Activated CD4-positive, alpha-beta T cell treated with anti-CD3 and anti-CD28 coated beads, Interleukin-2, amount 10 ng/mL, durations not matched to agents 7 days and 5 days (primary cell): ENCODE measurements at places on chromosomes 13 and 19.
A peak's percentile ranks its signal among the peaks of the same experiment; 100 is the strongest.

- no peak for DNase-seq
Measured at GRCh38 chr19:6531163-6531955, 533 bp downstream of the TNFSF9 start.

DNA sequence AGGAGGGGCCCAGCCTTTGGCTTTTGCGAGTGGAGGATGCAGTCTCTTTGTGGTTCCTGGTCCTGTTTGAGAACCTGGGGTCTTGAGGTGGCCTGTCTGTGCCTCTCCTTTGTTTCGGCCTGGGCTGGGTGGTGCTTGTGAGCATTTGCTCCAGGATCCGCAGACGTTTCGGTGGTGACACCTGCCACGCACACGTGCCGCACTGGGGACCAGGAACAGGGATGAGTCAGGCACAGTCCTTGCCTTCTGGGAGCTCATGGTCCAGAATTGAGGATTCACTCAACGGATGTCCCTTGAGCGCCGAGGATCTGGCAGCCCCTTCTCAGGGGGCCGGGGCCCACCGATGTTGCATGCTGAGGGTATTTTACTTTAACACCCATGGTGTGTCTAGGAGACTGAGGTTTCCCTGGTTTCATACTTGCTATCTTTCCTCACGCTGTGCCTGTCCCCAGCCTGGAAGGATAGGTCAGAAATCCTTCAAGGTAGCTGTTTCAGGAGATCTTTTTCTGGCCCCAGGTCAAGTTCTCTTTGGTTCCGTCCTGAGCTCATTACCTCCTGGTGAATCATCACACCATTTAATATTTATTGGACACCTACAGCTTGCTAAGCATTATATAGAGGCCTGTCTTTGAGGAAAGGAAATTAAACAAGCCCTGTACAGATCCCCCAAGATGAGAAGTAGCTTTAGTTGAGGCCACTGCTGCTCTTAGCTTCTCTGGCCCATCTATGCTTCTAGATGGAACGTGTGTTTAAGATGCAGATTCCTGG lies 5.1 kb downstream of the HDGFL2 start:
- no peak for DNase-seq

GRCh38 chr19:35457173-35457572 lies 9.1 kb downstream of the FFAR2 start:
- no peak for DNase-seq

- DNase-seq, result peak; percentile 9
Measured at GRCh38 chr13:25468325-25469168, 96.8 kb downstream of the ATP8A2 start.

- no peak for DNase-seq
Measured at GRCh38 chr13:107295416-107296140, 727.6 kb upstream of the ARGLU1 start.

GRCh38 chr13:20019043-20019442 lies 60.5 kb downstream of the ZMYM2 start:
- no peak for DNase-seq

DNA sequence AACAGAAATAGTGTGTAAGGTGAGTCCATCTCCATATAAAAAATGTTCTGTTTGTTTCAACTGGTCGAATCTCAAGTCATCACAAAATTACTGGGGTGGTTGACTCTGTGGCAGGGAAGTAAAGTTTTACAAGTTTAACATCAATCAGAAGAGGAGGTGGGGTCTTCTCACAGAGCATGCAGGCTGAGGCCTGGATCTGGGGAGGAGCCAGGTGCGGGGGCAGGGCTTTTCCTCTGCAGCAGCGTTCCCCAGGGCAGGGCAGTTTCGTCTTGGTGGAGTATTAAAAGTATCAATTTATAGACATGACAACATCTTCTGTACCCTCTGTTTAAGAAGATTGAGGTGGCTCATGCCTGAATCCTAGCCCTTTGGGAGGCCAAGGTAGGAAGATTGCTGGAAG lies 68.8 kb downstream of the SLC7A9 start:
- no peak for DNase-seq

- peak; percentile 57 for DNase-seq
Measured at GRCh38 chr13:110714797-110715394, 1.4 kb downstream of the ING1 start.

DNA sequence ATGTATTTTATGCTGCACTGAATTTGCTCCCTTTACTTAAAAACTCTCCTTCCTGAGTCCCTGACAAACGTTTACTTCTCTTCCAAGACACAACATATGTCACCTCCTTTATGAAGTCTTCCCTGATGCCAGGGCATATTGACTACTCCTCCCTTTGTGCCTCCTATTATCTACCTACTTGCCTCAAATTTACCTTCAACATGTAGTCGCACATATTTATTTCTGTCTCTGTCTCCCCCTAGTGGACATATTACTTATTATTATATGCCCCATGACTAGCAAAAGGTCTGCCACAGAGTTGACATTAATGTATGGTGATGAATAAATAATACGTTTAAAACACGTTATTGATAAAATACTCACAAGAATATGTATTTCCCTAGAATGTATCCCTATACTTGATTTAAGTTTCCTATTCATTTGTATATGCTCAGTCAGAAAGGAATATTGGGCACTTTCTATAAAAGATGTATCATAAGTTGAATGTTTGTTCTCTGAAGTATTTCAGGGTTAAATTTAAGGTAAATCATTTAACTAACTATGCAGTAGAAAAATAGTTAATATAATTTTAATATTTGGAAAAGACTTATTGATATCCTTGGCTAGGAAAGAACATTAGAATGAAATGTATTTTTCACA lies 250.3 kb upstream of the ATXN8OS start:
- DNase-seq, result no peak

DNA sequence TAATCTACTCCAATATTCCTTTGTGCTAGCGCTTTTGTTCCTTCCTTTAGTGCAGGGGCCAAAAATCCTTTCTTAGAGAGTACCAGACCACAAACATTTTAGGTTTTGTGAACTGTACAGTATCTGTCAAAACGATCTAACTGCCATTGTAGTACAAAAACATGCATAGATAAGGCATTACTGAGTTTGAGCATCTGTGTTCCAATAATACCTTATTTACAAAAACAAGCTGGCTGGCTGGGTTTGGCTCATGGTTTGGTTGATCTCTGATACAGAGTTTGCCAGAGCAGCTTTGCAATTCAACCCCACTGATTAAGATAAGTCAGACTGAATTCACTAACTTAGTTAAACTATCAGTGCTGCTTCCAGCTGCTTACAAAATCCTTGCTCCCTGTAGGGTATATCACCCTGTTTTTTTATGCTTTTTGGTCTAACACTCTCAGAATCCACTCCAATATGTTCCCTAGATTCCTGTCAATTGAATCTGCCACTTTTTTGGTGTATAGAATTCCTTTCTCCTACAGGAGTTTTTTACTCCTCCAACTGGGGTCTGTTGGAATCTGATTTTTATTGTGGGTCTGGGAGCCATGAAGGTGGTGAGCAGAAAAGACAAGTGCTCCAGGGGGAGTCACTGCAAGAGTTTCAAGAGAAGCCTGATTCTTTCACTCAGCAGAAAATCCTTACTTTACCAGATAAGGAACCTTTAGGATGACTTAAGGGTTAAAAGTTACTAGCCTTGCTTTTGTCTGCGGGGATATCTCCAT lies 1399.4 kb downstream of the EFNB2 start:
- DNase-seq, result no peak

DNA sequence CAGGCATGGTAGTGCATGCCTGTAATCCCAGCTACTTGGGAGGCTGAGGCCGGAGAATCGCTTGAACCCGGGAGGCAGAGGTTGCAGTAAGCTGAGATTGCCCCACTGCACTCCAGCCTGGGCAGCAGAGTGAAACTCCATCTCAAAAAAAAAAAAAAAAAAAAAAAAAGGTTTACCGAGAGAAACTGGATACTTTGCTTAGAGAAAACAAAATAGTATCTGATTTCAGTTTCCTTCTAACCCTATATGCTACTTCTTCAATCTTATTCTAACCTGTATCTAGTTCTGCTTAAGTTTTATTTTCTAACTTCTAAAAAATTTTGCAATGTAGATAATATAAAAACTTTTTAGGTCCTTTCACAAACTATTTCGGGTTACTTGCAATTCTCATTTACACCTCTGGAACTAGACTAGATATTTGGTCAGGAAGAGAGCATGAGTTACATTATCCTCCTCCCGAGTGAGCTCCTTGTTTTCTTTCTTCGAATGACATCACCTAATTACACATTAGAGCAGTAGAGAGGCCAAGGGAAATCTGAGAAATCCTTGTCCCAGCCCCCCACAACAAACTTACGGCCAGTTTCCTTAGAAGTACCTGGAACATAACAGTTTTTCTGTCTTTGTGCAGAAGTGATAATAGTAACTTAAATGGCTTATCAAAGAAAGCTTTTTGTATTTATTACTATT lies 128.9 kb downstream of the B3GLCT start:
- DNase-seq, result no peak

DNA sequence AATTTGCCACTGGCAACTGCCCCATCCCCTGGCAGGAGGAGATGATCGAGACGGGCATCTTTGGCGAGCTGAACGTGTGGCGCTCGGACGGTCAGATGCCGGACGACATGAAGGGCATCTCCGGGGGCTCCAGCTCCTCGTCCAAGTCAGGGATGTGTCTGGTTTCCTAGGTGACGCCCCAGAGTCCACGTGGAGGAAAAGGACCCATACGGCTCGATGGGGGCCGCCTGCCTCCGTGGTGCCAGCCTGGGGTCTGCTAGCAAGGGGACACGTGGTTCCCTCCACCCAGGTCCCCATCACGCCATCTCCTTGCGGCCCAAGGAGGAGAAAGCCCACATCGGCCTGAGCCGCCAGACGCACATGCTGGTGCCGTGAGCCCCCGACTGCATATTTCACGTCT lies 23.8 kb upstream of the TMEM255B start:
- DNase-seq, result no peak

DNA sequence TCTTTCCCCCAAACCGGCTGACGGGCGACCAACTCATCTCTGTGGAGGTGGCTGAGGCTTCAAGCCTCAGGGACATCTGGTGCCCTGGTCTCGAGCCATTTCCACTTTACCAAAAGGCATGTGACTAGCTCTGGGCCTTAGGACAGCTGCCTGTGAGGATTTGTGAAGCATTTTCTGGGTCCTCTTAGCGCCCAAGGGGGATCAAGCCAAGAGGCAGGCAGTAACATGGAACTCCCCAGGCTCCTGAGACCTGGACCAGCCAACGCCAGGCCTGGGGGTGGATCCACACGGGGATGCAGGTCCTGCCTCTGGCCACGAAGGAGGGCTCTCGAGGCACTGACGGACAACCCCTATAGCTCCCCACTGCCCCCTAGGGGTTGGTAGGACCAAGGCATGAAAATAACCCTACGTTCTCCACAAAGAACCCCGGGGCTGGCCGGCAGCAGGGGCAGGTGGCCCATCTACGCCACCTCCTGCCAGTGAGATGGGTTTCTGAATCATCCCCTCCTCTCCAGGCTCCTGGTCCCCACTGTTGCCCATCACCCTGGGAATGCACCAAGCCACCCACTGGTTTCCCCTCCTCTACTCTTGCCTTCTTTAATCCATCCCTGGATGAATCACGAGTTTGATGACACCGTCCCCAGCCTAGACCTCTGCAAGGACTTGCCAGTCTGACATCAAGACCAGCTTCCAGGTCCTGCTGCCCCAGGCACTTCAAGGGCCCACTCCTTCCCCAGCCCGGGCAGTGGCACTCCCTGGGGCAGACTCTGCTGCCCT lies 7.0 kb upstream of the MYDGF start:
- peak; percentile 24 for DNase-seq

GRCh38 chr13:47555235-47555634 lies 445.8 kb downstream of the SUCLA2 start:
- no peak for DNase-seq

DNA sequence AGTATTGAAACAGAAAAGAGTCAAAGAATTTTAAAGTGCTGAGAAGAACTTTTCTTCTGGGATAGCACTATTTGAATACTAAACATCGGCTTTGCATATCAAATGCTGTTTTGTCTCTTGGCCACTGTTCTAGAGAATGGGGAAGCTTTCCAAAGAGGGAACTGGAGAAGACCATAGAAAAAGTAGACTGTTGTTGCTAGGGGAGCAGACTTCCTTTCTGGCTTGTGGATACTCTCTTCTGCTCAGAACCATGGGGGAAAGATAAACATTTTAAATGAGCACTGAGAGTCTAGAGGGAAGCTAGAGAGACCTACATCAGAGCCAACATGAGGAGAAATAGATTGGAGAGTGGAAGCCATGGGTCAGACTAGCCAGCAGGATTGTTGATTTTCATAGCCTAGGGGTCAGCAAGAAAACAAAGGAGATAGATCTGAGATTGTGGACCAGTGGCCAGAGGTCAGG lies 315.7 kb downstream of the KCTD12 start:
- DNase-seq, result no peak

DNA sequence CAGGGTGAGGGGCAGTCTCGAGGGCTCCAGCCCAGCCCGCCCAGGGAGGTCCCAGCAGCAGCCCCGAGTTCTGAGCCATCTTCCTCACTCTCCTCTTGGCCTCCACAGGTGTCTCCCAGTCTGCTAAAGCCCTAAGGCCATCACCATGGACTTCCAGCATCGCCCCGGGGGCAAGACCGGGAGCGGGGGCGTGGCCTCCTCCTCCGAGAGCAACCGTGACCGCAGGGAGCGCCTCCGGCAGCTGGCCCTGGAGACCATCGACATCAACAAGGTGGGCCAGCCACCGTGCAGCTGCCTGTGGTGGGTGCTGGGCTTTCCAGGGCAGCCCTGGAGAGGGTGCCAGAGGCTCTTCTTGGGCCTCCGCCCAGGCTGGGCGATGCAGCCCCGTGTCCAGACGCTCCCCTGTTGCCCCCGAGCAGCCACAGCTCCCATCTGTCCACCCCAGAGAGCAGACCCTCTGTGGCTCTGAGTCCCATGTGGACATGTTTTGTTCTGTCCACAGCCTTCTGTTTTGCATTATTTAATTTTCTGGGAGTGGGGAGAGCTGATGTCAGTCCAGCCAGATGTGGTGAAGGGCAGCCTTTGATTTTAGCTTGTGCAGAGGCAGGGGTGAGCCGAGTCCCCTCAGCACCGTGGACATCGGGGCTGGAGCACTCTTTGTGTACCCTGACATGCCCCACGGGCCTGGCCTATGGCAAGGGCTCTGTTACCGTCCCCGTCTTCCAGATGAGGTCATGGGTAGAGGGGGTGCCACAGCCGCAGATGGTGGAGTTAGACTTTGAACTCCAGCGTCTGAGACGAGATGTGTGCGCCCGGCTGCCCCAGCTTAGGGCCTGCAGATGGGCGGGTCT lies 5.6 kb upstream of the AMH start:
- no peak for DNase-seq

DNA sequence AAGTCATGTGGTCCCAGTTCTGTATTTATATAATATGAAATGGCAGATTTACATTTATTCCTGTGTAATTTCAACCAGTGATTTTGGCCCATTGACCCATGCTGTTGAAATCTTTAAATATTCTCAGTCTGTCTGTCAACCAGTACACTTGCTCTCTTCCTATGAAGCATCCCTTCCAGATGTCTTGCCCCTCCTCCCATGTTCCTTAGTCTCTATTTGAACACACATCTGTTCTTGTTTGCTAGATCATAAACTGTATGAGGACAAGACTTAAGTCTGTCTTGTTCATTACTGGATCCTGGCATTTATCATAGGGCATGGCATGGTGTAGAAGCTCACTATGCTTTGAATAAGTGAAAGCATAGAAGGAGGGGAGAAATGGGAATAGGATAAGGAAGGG lies 34.9 kb downstream of the STARD13 start:
- DNase-seq, result no peak

- DNase-seq, result peak; percentile 90
Measured at GRCh38 chr19:40305403-40305802, 20.3 kb upstream of the AKT2 start.

- DNase-seq, result no peak
Measured at GRCh38 chr19:14175351-14175792, 30.6 kb downstream of the ADGRL1 start.

GRCh38 chr19:17249887-17250548 lies 4.3 kb upstream of the NR2F6 start:
- no peak for DNase-seq

- DNase-seq, result no peak
Measured at GRCh38 chr19:42207767-42208271, 9.7 kb downstream of the DEDD2 start.

- no peak for DNase-seq
Measured at GRCh38 chr13:45626731-45627374, 11.3 kb upstream of the ERICH6B start.
